ENCODE measurements at places on chromosomes 1 and 21. TPM values are rescaled to one million over a fixed set of nuclear protein-coding genes. Genes with fewer than 3 reads are reported as not detected.

- no peak for DNase-seq
Measured at GRCh38 chr1:8201331-8201861, 116.5 kb upstream of the SLC45A1 start.

- no peak for DNase-seq
Measured at GRCh38 chr1:53949023-53949990, 3.2 kb downstream of the LRRC42 start.

GRCh38 chr1:226100436-226101391 lies 38.2 kb downstream of the H3-3A start:
- DNase-seq: peak; percentile 42

GRCh38 chr1:155173478-155174323 lies at the start of gene TRIM46:
Gene TRIM46 (plus strand): TSS chr1:155173849. CDS start chr1:155173967, 118 bp downstream.
- DNase-seq: no peak

DNA sequence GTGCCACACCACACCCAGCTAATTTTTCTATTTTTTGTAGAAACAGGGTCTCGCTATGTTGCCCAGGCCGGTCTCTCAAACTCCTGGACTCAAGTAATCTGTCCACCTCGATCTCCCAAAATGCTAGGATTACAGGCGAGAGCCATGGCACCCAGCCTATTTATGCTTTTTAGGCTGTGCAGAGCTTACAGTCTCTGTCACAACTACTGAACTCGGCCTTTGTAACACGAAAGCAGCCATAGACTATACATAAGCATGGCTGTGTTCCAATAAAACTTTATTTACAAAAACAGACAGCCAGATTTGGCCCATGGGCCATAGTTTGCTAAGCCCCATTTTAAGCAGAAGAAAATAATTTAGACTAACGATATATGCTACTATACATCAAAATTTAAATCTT lies 54.4 kb downstream of the NID1 start:
- no peak for DNase-seq

DNA sequence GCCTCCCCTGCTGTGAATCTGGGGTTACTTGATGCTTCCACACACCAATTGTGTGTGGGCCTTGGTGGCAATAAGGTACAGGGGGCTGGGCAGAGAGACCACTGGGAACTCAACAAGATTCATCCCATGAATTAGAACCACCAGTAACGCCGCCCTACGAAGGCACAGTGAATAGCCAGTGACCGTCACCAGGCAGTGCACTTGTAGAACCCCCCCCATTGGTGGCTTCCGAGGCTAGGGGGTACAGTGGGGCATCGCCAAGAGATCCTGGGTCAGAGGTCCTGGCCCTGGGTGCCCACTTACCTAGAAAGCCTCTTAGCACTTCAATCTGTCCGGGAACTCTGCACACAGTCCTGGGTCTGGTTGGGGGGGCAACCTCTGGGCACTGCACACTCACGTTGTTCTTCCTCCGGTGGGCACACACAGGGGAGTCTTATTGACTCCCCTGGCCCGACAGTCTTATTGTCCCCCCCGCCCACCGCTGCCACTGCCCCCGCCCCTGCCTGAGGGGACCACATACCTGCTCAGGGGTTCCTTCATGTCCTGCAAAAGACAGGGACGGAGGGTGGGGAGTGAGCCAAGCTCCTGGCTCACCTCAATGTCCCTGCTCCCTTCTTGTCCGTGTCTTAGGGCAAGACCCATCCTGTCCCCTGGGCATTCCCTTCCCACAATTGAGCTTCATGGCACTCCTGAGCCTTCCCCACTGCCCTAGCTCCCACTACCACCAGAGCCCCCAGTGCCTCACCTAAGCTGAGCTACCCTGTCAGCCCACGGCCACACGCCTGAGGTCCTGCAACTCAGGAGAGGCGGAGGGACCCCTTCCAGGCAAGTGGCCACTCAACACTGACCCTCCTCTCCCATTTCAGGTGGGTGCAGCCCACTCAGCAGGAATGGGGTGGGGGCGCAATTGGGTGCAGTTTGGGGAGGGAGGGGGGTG lies 2.5 kb upstream of the TRIM11 start:
- DNase-seq: no peak

- no peak for DNase-seq
Measured at GRCh38 chr1:32741059-32741412, 38.5 kb upstream of the SYNC start.

The C8A gene
- not detected for polyA plus RNA-seq

DNA sequence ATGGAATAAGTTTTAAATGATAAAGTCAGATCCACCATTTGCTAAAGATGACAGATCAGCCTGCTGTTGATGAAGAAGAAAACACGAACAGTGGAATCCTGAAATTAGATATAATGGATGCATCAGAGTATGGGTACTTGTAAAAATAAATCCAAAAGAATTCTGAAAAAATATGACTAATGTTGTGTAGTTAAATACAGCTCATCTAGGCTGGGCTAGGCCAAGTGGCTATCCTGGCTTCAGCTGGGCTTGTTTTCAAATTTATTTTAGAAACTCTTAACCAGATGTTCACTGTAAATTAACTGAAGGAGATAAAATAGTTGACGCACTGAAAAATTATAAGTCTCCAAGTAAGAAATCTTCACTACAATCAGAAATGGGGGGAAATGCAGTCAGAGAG lies 7.4 kb upstream of the RGS2 start:
- DNase-seq: no peak

- DNase-seq: no peak
Measured at GRCh38 chr1:25462732-25463131, 32.0 kb downstream of the MACO1 start.

The BNIPL gene
- 0.18 TPM for polyA plus RNA-seq

GRCh38 chr1:2407991-2408275 lies 4.4 kb downstream of the PEX10 start:
- DNase-seq: no peak

GRCh38 chr1:32893198-32894018 lies 7.1 kb downstream of the HPCA start:
- DNase-seq: no peak

The C4BPB gene
- polyA plus RNA-seq: 0.24 TPM

- DNase-seq: no peak
Measured at GRCh38 chr21:36454093-36454531, 25.8 kb downstream of the CLDN14 start.

DNA sequence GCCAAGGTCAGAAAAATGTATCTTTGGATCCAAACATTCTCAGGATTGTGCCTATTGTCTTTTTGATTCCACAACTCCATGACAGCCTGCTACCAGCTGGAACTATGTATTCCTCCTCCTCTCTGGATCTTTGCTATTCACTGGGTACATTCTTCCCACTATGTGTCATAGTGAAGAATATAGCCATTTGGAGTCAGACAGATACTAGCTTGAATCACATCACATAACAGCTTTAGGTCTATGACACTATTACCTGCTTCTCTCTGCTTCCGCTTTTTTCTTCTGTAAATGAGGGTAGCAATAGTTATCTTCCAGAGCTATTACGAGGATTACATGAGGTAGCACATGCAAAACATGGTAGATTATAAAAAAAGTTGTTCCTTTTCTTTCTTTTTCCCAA lies 5.4 kb upstream of the EXO1 start:
- DNase-seq: no peak

DNA sequence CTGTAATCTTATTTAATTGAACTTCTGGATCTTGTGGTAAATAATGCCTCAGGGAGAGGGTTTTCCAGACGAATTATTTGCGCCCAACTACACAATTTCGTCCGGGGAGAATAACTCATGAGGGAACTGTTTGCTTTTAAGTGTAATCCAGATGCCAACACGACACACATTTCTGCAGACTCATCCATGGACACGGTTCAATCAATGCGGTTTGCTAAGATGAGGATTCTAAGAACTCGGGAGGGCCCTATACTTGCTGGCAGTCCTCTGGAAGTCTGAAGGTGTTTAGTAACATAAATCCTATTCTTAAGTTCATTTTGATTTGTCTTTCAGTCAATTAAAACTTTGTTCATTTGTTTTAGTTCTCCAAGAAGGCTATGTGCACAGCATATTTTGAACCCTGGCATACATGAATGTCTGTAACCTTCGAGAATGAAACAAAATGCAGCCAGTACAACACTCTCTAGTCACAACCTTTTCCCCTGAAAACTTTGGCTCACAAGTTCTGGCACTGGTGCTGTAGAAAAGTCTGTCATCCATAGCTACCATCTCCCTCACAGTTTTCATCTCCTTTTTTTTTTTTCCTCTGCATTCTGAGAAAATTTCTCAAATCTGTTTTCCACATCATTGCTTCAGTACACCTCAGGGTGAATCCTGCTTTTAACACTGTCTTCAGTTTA lies 38.8 kb downstream of the DIPK1A start:
- no peak for DNase-seq

GRCh38 chr1:3049905-3050304 lies 19.1 kb upstream of the PRDM16 start:
- no peak for DNase-seq

DNA sequence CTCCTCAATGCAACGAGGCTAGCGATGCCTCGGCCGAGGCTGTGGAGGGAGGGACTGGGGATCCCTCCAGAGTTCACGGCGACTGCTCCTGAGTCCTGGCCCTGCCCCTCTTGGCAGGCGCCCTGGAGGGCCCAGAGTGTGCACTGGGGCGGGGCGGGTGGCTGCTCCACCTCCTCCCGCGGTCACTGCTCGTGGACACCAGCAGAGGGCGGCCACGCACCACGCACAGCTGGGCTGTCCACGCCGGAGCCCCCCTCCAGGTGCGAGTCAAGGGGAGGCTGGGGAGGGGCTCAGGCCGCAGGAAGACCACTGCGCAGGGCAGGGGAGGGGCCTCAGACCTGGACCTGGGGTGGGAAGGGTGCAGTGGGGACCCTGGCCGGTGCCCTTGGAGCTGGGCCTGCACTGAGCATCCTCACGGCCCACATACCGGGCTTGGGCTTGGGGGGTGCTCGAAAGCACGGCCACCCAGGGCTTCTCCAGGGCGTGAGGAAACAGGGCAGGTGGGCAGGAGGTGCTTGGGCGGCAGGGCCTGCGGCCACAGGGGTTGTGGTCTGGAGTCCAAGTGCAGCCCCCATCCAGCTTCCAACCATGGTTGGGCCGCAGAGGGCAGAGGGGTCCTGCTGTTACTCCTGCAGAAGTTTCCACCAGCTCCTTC lies 20.6 kb upstream of the TTC34 start:
- DNase-seq: peak; percentile 15

DNA sequence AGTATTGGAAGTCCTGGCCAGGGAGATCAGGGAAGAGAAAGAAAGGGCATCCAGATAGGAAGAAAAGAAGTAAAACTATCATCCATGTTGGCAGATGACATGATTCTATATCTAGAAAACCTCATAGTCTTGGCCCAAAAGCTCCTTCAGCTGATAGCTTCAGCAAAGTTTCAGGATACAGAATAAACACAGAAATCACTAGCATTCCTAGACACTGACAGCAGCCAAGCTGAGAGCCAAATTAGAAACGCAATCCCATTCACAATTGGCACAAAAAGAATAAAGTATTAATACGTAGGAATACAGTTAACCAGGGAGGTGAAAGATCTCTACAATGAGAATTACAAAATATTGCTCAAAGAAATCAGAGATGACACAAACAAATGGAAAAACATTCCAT lies 44.6 kb downstream of the ZFYVE9 start:
- no peak for DNase-seq

The SPRR1B gene
- not detected for polyA plus RNA-seq

- DNase-seq: no peak
Measured at GRCh38 chr21:36602735-36603134, 96.2 kb upstream of the SIM2 start.

The SLC6A9 gene
- polyA plus RNA-seq: not detected

GRCh38 chr1:213647864-213648650 lies 339.7 kb upstream of the PROX1 start:
- DNase-seq: no peak

GRCh38 chr1:234176000-234176399 lies 197.3 kb upstream of the COA6 start:
- DNase-seq: no peak

DNA sequence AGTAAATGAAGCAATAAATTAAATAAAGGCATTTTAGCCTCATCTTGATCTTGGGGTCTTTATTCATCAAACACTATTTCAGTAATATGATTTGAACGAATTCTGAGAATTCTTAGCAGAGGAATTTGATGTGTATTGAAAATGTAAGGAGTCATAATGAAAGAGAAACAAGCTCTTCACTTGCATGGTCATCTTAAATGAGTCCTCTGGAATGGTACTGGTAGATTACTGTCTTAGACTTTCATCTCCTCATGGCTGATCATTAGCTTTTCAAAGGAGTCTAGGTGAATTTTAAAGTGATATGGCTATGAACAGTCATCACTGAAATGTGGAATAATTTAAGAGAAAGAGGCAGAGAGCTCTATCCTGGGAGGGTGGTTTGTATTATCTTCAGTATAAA lies 30.0 kb downstream of the PRRC2C start:
- DNase-seq: no peak

DNA sequence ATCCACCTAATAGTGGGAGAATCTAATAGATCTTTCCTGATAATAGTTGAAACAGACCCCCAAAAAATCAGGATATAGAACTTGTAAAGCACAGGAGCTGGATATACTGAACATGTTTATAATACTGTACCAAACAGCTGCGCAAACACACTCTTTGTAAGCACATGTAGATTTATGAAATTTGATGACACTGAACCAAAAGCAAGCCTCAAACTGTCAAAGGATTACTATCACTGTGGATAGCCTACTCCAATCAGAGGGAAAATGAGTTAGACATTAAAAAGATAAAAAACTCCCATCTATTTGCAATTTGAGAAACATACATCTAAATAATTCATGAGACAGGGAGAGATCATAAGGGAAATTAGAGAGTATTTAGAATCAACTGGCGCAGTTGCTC lies 26.1 kb downstream of the RCAN3 start:
- DNase-seq: no peak

DNA sequence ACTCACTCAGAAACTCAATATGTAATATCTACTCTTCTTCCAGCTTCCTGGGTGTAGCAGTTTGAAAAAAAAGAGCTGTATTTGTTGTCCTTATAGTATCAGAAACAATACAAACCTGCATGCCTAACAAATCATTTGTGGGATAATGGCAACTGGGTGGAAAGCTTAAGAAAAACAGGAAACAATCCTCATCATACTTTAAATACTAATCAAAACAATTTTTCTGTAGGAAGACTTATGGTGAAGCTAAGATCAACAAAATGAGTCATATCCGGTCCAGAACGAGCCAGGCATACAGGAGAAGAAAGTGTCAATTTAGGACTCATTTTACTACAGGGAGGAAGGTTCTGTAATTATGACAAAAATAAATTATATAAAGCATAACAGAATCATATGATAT lies 181.8 kb upstream of the ADGRL4 start:
- no peak for DNase-seq

The CD160 gene
- 435 TPM for polyA plus RNA-seq

All from immature natural killer cell (primary cell).